ENCODE measurements at places on chromosomes 11 and 22.

- DNase-seq: peak; percentile 22
Observed at GRCh38 chr11:44949160-44950030, 1.3 kb downstream of the TP53I11 start.

- peak; percentile 53 for DNase-seq
Observed at GRCh38 chr11:68354148-68354872, 41.9 kb downstream of the LRP5 start.

DNA sequence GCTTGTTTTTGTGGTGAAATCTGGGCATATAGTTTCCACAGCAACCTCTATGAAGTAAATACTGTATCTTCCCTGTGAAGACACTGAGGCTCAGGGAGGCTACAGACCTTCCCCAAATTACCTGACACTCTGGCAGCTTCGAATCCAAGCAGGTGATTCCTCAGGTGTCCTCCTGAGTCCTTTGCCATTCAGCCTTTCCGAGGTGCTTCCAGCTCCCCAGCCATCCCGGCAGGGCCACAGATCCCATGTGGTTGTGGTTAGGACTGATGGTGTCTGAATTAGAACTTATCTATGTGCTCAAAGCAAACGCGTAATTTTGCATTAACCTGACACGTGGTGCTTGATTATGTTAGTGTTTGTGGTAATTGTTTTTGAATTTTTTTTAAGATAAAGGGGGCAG is 785.6 kb downstream of the BRD1 start:
- DNase-seq: no peak

- DNase-seq: no peak
Observed at GRCh38 chr11:79227767-79228755, 212.8 kb downstream of the TENM4 start.

DNA sequence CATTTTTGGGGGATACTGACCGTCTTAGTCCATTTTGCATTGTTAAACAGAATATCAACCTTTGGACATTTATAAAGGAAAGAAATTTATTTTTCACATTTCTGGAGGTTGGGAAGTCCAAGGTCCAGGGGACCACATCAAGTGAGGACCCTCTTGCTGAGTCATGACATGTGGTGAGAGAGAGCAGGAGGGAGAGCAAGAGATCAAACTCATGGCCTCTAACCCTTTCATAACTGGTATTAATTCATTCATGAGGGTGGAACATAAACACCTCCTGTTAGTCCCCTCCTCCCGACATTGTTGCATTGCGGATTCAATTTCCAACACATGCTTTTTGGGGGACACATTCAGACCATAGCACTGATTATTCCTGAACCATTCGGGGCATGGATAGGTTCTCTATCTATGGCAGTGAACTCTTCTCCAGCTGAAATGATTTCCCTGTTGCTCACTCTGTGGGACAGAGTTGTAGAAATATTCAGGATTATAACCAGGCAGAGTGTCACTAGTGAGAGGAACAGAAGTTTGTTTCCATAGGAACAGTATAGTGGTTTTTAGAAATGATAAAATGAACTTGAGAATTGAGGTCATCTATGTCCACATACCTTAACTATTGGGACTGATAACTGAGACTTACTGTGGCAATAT is 88.2 kb upstream of the OR9Q1 start:
- no peak for DNase-seq

- DNase-seq: no peak
Observed at GRCh38 chr22:24523873-24524272, 28.7 kb downstream of the UPB1 start.

- no peak for DNase-seq
Observed at GRCh38 chr11:44858796-44859527, 91.7 kb downstream of the TP53I11 start.

- no peak for DNase-seq
Observed at GRCh38 chr22:27409299-27409698, 392.3 kb downstream of the MN1 start.

GRCh38 chr11:36364551-36365325 is 68.7 kb downstream of the PRR5L start:
- no peak for DNase-seq

DNA sequence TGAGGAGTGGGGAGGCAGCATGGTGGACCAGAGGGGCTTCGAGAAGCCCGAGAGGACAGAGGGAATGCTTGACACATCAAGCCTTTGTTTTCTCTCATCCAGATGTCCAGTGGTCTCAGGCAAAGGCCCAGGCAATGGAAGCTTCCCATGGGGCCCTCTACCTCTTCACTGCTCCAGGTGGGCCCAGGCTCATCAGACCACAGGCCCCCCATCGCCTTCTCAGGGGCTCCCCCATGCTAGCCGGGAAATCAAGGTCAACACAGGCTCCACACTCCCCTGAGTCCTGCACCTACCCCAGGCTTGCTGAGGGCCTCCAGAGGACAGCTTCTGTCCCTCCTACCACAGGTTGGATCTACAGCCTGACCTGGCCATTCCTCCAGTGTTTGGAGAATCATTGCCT is 157.5 kb downstream of the CHST1 start:
- no peak for DNase-seq

- DNase-seq: no peak
Observed at GRCh38 chr11:15446929-15447328, 332.2 kb downstream of the INSC start.

- DNase-seq: no peak
Observed at GRCh38 chr11:13760115-13760514, 91.6 kb downstream of the FAR1 start.

DNA sequence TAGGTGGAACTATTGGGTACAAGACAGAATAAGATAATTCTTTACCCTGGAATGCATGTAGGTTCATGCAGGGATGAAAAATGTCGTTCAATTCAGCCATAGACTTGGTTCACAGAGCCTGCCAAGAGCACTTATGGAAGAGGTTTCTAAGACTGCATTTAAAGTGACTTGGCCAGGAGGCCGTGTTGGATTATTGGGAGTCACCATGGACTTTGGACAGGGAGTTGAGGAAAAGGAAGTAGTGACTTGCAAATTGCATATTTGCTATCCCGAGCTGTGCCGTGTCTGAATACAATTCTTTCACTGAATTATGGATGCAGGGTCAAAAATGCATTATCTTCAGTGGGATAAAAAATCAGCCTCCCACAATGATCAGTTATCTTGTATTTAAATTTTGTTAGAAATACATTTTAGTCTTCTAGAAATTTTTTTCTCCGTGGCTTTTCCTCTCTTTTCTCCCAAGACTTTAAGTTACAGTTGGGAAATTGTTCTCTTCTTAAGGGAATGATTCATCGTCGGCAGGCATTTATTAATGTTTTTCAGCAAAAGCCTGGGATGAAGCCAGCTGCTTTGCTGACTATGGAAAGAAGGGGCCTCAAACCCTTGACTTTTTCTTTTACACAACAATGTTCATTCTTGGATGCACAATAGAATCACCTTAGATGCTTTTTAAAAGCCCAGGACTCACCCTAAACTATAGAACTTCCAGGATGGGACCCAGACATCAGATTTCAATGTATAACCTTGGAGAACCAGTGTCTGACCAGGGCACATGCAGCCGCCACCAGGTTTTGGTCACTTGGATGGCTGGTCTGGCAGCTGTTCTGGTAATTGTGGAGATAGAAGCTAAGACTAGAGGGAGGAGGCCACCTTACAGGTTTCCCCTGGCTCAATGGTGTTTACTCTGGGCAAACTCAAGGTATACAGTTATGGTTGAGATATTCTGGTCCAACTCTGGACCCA is 70.8 kb downstream of the FAT3 start:
- DNase-seq: no peak

- no peak for DNase-seq
Observed at GRCh38 chr11:130220311-130221035, 60.9 kb downstream of the ST14 start.

- no peak for DNase-seq
Observed at GRCh38 chr11:44702889-44703288, 23.9 kb upstream of the TSPAN18 start.

DNA sequence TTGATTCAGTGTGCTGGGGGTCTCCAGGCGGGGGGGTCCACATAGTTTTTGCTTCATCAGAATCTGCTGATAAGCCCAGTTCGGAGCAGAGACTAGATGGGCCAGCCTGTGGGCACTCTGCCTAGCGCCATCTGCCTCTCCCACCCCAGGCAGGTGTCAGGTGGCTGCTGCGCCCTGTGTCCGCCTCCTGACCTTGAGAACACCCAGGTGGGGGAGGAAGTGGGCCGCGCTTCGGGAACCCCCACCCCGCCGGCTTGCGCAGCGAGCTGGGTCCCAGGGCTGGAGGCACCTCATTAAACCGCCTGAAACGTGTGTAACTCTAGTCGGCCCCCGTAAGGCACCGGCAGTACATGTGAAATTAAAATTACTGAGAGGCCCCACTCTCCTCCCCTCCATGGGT is 113.6 kb downstream of the KCNQ1 start:
- DNase-seq: no peak

DNA sequence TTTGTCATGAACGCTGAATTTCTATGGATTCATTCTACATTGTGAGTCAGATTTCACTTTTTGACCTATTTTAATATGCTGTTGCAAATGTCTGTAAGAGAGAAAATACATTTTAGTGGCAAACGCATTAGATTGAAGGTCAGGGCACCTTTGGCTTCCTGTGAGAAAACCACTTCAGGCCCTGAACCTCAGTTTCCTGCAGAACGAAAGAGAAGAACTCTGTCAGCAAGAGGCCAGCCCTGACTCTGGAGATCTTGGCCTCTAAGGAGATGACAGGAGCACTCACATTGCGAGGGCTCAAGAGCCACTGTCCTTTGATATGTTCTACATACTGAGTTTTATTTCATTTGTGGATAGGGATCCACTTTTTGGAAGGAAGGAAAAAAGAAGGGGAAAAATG is 83.6 kb downstream of the KCNJ1 start:
- no peak for DNase-seq

- DNase-seq: peak; percentile 23
Observed at GRCh38 chr11:73257342-73258103, 14.6 kb upstream of the P2RY6 start.

GRCh38 chr11:110044226-110044968 is 48.8 kb upstream of the ZC3H12C start:
- DNase-seq: no peak

- peak; percentile 48 for DNase-seq
Observed at GRCh38 chr11:2892215-2892966, 6.8 kb upstream of the CDKN1C start.

GRCh38 chr22:49995361-49996118 is 17.0 kb downstream of the IL17REL start:
- no peak for DNase-seq

DNA sequence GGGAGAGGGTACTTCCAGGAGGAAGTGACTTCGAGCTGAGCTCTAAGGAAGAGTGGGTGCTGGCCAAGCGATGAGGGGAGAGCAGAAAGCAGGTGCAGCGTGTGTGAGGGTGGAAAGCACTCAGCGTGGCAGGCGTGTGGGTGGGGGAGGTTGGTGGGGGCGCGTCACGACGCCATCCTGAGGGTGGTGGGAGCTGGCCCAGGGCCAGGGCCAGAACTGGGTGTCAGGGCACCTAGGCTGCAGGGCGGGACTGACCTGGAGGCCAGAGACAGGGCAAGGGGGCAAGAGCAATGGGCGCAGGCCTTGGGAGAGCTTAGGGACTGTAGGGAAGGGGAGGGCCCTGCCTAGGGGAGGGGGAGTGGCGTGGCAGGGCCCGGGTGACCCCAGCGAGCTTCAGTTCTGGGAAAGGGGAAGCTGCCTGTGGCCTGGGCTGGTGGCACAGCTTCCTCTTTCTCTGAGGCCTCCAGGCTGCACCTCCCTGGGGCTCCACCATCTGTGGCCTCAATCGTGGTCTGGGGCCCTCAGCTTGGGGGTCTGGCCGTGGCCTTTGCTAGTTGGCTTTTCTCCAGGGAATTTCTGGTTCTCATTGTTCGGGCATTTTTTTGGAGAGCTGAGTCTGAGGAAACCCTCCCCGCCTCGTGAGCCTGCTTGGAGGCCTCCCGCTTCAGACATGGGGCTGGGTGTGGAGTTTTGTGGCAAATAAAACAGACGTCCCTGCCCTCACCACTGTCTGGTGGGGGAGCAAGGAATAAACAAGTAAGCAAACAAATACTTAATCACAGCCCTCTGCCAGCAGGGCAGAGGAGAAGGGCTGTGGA is 8.9 kb downstream of the RELT start:
- no peak for DNase-seq
